ENCODE measurements at places on chromosomes 7 and 10.

DNA sequence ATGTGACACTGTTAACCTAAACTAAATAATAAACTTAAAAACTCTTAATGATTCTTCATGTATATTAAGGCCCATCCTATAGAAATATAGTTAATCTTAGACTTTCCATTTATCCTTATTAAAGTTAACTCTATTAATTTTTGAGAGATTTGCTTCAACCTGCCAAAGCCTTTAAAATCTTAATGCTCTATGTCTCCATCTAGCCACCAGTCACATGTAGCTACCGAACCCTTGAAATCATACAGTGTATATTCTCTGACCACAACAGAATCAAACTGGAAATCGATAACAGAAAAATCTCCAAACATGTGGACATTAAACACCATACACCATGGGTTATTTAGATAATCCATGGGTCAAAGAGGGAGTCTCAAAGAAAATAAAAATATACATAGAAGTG is 51.9 kb downstream of the ASZ1 start:
- no peak for DNase-seq

DNA sequence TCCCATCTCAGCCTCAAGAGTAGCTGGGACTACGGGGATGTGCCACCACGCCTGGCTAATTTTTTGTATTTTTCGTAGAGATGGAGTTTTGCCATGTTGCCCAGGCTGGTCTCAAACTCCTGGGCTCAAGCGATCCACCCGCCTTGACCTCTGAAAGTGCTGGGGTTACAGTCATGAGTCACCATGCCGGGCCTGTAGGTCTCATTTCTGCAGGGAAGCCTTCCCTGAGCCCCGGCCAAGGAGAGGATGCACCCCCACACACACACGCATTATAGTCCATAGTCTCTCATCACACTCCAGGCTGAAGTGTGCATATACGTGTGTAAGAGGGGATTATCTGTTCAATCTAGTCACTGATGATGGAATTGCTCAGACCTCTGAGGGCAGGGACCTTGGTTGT is 29.3 kb downstream of the KCNMA1 start:
- DNase-seq: no peak

GRCh38 chr7:131071786-131072504 is 255.7 kb upstream of the MKLN1 start:
- DNase-seq: peak; percentile 67

DNA sequence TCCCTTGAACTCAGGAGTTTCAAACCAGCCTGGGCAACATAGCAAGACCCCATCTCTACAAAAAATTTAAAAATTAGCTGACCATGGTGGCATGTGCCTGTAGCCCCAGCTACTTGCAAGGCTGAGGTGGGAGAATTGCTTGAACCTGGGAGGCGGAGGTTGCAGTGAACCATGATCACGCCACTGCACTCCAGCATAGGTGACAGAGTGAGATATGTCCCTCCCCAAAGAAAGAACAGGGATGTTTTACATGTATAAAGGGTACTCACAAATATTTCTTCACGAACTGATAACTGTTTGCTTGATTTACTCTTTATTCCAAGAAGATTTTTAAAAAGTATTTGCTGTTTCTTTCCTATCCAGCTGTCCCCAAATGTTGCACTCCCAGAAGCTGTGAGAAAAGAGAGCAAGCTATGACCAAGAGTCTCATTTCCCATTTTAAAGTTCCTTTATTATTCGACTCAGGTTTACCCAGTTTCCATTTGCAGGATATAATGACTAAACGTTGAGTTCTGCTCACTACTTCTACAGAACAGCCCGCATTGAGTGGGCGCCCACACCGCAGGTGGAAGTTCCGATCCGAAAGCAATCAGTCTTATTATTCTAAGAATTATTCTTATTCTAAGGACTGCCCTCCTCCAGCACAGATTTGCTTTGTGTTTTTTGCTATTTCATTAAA is 90.7 kb downstream of the APBB1IP start:
- DNase-seq: no peak

DNA sequence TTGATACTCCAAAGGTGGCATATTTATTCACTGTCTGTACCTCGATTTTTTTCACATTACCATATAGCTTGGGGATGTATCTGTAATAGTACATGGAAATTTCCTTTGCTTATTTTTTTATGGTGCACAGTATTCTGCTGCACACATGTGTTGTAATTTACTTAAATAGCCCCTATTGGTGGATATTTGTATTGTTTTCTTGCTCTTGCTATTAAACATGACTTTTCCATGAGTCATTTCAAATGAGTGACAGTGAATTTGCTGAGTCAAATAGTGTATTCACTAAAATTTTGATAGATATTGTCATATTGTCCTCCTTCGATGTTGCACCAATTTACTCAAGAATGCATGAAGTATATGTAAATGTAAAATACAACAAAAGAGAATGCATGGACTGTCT is 122.7 kb upstream of the STEAP4 start:
- DNase-seq: peak; percentile 11

- peak; percentile 77 for DNase-seq
Measured at GRCh38 chr10:69337296-69338132, 59.2 kb downstream of the HK1 start.

DNA sequence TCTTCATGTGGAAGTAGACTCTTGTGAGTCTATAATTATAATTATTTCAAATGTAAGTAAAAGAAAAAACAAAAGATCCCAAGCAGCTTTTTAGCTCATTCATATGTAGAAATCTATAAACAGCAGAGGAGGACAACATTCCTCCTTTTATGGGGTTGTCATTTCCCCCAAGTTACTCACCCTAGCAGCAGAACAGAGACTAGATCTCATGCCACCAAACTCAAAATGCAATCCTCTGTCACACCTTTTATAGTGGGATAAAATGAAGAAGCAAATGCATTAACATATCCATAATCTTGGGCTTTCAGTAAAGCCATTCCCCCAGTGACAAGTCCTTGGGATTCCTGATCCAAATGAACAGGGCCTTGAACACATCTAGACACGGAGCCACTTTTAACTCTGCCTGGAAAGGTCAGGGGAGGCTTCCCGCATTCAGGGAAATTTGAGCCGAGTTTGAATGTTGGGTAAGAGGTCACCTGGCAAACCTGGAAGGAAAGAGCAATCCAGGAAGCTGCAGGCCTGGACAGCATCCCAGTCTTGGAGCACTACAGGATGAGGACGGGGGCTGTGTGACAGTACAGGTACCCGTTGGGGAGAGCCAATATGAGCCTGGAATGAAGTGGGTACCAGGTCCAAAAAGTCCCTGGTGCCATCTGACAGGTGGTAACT is 76.4 kb downstream of the DOCK4 start:
- DNase-seq: no peak

GRCh38 chr10:91887272-91888076 is 21.8 kb downstream of the FGFBP3 start:
- peak; percentile 30 for DNase-seq

DNA sequence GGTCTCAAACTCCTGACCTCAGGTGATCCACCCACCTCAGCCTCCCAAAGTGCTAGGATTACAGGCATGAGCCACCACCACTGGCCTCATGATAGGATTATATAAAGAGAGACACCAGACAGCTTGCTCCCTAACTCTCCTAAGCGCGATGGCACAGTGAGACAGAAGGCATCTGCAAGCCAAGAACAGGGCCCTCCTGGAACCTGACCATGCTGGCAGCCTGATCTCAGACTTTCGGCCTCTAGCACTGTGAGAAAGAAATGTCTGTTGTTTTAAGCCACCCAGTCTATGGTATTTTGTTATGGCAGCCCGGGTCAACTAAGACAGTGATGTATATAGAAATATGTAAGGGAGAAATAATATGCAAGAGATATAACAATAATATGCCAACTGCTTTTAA is 51.2 kb downstream of the SRPK2 start:
- DNase-seq: peak; percentile 12

- no peak for DNase-seq
Measured at GRCh38 chr10:69397972-69398371, 18.7 kb downstream of the TACR2 start.

GRCh38 chr7:76369018-76369417 is 10.2 kb upstream of the YWHAG start:
- no peak for DNase-seq

GRCh38 chr10:13709931-13710650 is 123.3 kb downstream of the PRPF18 start:
- no peak for DNase-seq

- DNase-seq: no peak
Measured at GRCh38 chr7:70680743-70681468, 451.0 kb upstream of the GALNT17 start.

DNA sequence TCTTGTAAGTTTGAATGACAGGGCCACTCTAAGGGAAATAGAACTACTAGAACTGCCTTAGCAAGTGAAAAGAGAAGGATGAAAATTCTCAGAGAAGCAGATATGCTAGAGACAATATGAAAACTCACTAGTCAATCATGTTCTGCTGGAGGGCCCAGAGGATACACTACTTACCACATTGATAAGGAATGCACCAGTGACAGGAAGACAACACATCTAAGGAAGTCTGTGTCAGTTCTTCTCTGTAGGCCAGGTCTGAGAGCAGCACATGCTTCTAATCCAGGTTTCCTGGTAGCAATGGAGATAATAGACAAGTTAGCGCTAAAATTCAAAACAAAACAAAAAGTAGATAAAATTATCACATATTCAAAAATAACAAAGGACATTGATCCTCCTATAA is 235.2 kb upstream of the AKR1E2 start:
- DNase-seq: peak; percentile 9

DNA sequence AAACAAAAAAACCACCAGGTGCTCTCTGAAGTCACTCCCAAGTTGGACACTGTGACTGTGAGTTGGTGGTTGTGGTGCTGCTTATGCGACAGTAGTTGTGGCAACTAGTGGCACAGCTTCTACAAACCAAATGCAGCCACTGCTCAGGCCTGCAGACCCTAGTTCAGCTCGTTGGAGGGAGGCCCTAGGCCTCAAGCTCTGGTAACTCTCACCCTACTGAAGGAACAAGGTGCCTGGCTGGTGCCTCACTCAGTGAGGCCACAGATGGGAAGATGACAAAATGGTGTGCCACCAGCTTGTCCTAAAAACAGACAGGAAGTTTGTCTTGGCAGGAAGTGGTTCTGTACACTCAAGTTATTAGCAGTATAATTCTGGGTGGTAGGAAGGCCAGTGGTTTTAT is 45.3 kb upstream of the RAPGEF5 start:
- DNase-seq: no peak

DNA sequence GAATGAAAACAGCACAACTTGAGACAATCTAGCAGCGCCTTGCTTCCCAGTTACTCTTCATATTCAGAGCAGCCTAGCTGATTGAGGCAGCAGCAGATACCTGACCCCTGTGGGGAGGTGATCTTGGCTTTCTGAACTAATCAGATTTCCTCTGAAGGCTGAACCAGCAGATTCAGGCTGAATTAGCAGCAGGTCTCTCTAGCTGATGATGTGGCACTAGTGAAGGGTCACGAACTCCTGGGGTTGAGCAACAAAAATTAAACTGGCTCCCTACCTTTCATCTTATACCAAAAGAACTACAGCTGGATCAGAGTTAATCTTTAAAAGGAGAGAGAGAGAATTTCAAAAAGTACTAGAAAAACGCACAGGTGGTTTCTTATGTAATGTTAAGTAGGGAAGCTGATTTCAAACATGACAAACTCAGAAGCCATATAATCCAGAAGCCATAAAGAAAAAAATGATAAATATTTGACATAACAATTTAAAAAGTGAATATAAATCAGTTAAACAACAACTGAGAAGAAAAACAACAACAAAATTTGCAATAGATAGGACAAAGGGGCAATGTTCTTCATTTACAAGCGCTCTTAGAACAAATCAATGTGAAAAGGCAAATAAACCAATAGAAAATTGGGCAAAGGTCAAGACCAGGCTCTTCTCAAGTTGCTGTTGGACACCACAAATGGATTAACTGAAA is 13.5 kb downstream of the SLC25A13 start:
- no peak for DNase-seq

DNA sequence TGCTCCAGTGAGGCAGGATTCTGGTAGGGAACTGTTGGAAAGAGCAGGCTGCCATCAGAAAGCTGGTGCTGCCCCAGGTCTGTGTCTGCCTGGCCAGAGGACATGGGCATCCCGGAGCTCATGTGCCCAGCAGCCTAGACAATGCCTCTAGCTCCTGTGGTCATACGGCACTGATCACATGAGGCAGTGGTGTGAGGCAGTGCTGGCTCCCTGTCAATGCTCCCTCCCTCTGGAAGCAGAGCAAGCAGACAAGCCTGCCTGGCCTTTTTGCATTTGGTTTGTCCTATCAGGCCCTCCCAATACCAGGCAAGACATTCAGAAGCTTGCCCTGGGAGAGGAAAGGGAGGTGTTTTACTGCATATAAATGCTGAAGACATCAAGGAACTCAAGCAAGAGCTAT is 19.5 kb upstream of the MMP21 start:
- no peak for DNase-seq

DNA sequence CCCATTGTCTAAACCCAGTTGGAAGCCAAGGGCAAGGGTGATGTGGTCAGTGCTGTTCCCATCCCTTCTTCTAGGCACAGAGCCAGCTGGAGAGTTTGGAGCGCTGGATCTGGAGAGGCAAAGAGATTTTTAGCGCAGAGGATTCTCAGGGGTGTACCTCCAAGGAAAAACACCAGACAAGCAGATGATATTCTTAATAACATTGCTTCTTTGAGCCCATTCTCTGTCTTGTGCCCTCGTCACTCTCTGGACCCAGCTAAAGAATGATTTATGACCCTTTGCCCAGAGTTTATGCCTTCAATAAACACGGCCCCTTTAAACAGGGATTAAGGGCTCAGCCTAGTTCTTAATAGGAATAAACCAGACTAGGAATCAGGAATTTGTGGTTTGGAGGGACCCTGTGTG is 4.7 kb upstream of the HIP1 start:
- no peak for DNase-seq

DNA sequence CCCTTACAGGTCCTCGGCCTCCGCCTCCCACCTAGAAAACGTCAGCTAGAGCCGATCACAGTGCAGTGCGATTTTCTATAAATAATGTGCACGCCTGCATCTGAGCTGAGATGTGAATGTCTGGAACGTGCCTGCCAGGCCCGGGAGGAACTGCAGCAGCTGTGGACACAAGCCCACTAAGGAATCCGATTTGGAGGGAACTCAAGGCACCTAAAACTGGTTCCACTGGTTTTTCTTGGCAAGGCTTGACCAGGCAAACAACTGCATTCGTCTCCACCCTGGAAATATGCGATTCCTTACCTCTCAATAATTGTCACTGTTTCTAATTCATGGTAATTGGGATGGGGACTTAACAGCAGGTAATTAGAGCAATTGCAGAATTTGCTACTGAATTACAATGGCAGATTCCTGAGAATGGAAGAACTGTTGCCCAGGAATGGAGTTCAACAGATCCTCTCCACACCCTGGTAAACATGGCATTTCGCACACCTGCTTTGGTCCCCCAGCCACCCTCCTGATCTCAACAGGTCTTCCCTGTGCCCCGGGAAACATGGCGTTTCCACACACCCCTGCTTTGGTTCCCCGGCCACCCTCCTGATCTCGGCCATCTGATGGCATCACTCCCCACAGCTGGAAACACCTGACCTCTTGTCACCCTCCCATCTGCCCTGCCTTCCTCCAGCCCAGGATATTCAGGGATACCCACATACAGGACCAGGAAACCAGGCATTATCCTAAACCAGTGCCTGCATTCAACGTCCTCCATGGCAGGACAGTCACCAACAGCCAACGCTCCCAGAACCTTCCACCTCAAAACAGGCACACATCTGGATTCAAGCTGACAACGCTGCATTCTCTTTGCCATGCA is 76.0 kb downstream of the DIP2C start:
- no peak for DNase-seq

GRCh38 chr7:137160236-137160635 is 183.3 kb downstream of the PTN start:
- no peak for DNase-seq

GRCh38 chr7:69906283-69906995 is 308.2 kb downstream of the AUTS2 start:
- DNase-seq: peak; percentile 32
